ENCODE measurements at places on chromosomes 6 and 20.

- DNase-seq, result no peak
Observed at GRCh38 chr20:63093966-63094766, 87.4 kb upstream of the BHLHE23 start.

- DNase-seq, result no peak
Observed at GRCh38 chr20:60381643-60382400, 423.6 kb downstream of the CDH26 start.

DNA sequence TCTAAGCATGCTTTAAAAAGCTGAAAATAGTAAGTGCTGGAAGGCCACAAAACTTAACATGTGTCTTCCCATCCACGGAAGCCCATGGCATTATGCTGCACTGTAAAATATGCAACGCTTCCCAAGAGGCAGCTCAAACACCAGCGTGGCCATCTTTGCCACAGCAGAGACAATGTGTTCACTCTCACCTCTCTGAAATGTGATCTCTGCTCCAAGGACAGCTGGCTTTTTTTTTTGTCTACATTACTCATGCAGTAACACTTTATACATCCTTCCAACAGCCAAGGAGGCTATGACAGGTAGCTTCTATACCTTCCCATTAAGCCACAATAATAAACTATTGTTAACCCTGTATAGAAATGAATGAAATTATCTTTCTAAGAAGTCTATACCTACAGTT lies 49.2 kb downstream of the BLOC1S5 start:
- no peak for DNase-seq

DNA sequence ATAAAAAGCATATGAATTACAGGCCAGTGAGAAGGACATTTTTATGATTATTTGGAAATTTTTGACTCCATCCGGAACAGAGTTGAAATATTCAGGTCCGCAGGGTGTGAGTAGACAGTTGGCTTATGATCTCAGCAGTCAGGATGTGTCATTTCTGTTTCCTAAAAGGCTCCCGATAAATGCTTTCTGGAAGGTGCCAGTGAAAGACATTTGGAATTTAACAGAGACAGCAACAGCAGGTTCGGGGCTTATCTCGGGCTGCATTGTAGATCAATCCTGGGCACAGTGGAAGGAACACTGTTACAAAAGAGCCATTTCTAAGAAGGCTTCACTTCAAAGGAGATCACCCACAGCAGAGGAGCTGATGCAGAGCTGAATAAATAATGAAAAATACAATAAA lies 934.4 kb downstream of the KIF16B start:
- DNase-seq, result no peak

DNA sequence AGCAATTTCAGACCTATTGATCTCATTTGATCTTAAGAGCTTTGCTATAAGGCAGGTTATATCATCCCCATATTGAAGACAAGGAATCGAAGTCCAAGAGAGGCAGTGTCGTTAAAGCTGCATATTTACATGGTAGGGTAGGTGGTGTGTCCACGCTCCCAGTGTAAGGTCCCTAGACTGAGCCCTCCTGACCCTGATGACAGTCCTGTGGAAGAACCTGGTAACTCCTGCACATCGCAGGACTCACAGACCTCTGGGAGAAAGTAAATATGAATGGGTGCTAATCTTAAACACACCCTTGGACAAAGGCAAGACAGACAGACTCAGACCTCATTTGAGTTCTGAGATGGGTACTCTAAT lies 602 bp upstream of the HLA-DPB1 start:
- DNase-seq, result no peak

DNA sequence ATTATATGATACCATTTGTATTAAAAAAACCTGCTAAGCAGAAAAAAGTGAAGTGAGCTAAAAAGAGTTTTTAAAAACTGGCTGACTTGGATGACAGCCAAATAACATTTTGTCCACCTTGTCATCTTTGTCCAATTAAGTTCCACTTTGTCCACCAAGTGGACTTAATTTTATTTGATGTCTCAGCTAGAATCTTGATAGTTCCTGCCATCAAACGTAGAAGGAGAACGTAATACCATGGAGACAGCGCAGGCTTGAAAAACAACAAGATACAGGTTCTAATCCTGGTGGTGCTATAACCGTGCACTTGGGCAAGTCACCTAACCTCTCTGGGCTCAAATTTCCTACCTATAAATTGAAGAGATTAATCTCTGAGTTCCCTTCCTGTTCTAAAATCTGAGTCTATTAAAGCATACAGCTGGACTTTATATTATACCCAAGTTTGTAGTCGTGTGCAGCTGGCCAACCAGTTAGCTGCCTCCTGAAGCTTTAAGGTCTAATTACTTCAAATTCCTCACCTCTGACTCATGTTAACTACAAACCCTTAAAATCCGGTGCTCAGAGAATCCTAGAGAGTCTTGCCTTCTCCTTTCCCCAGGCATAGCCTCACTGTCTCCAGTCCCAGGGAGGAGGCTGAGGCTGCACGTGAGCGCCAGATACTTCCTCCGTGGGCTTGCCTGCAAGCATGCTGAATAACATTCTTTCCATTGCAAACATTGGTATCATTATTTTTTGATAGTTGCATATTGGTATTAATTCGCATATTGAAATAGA lies 16.8 kb downstream of the TMEM244 start:
- DNase-seq, result no peak

DNA sequence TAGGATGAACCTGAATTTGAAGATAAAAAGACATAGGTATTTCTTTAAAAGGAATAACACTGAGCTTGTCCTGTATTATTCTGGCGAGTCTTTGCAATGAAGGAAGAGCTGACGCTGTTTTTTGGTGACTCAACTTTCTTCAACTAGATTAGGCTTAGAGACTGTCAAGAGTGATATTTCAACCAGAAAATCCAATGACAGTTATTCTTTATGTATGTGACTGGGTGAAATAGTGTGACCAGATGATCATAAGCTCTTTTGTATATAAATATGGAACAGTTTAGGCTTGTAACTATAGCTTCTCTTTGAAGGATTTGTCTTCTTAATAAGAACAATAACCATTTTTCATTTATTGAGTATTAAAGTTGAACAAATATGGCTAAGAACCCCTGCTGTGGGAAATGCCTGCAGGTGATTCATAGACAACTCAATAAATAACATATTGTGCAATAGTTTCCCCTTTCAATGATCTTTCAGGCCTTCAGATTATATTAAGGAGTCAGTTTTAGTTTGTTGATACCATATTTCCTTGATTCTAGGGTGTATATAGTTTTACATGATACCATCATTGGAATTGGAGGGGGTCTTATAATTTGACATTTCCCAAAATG lies 265.6 kb upstream of the JAG1 start:
- DNase-seq, result no peak

Measured in NCI-H1417 (cell line).